Putamen (tissue), 1 donor: ENCODE measurements at places on chromosomes 1 and 21.

- peak; percentile 95 for DNase-seq
These were observed 101.8 kb downstream of the NFIA start for GRCh38 chr1:61184040-61184713.

DNA sequence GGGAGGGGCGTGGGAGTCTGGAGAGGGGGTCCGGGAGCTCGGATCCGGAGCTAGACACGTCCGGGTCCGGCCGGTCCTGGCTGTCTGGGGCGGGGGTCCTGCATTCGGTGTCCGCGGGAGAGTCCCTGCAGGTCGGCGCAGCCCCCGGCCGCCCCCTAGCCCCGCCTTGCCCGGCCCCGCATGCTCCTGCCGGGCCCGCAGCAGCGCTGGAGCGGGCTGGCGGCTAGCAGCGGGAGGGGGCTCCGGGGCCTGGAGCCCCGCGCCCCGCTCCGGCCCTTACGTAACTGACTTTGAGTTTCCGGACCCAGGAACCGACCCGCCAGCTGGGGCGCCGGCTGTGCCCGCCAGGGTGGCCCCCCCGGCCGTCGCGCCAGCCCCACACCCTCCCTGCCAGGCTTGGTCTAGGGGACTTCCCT is 26.9 kb upstream of the EPB41 start:
- no peak for DNase-seq

DNA sequence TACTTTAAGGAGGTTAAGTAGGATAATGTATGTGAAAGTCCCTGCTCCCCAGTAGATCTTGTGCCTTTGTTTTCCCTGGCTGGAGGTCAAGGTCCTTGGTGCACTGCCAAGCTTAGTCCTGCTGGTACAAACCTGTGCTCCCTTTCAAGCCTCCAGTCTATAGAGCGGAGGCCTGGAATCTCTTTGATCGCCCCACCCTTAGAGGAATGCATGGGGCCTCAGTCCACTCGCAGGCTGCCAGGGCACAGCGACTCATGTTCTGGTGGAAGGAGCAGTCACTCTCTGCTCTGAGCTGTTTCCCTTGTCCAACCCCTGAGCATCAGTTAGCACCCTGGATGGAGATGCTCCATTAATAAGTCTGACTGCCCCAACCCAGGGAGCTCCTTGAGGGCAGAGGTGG is 121.8 kb downstream of the HMGB4 start:
- DNase-seq: no peak

- no peak for DNase-seq
These were observed 1.5 kb upstream of the RUNX1 start for GRCh38 chr21:35050348-35051286.

DNA sequence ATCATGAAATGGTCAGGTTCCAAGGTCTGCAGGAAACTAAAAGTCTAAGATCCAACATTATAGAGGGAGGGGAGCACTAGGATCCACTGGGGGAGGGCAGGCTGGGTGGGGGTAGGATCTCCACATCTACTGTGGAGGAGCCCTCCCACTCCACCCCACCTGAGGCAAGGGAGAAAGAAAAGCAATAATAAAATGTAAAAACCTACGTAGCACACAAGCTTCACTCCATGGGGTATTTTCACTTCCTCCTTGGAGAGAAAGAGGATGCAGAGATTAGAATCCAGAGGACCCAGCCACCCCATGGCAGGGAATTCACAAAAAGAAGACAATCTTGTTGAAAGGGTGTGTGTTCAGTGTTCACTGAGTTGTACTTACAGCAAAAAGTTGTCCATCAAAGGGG is 14.4 kb downstream of the SPOCD1 start:
- no peak for DNase-seq

DNA sequence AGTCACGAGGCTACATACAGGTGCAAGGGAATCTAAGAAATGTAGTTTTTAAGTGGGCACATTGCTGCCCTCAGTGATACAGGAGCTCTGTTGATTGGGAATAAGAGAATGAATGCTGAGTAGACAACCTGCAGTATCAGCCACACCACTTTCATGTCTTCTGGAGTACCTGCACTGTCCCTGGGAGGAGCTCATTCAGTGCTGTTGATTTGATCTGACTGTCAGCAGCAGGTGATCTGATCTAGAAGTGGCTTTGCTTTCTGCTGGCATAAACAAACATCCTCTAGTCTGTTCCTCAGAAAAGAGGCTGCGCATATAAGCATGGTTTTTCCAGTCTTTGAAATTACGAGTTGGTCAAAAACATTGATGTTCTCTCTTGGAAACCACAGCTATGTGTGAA is 35.5 kb upstream of the LRRC52 start:
- DNase-seq: no peak

- peak; percentile 70 for DNase-seq
These were observed 2.8 kb upstream of the STMN1 start for GRCh38 chr1:25909040-25909439.

DNA sequence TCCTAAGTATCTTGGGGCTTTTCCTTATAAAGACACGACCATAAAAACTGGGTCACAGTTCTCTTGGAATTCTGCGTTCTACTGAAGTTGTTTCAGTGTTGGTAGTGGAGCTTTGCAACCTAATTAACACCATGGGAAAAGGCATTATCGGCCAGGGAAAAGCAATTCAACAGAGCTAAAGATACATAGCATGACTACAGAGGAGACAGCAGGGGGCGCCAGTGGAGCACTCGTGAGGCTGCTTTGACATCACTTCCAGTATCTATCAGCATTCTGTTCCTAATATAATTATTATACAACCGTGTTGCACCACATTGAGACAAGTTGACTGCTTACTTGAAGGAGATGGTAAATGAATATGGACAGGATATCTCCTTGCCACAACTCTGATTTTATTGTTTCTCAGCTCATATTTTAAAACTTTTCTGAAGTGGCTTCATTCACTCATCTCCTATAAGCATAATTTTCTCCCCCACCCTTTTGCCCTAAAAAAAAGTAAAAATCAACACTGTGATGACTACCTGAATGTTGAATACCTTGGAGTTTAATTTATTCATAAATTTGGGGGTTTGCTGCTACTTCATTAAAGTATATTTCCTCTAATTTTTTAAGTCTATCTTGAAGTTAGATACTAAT is 39.4 kb downstream of the ZP4 start:
- peak; percentile 35 for DNase-seq

DNA sequence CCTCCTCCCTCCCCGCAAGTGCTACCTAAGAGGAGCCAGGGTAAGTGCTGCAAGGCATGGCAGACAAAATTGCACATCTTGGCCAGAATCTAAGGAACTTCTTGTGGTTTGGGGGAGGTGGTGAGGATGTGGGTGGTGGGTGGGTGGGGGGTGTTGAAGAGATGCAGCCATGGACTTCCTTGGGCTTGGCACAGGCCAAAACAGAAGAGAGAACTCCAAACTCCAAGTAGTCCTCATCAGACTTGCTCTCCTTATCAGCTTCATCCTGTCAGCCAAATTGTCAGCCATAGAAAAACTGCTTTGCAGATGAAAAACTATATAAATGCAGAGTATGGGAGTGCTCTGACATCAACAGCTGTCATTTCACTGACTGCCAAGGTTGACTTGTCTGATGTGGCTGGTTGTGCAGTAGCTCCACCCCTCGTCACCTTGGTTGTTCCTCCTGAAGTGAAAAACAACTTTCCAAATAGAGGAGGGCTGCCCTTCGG is 7.1 kb downstream of the AMIGO1 start:
- no peak for DNase-seq

GRCh38 chr1:31216016-31216415 is 23.7 kb downstream of the NKAIN1 start:
- peak; percentile 50 for DNase-seq

- DNase-seq: no peak
These were observed 2.2 kb downstream of the NR0B2 start for GRCh38 chr1:26911399-26912146.

GRCh38 chr1:179702946-179703539 is 40.0 kb upstream of the FAM163A start:
- no peak for DNase-seq
